ENCODE measurements at places on chromosomes 6 and 20.

DNA sequence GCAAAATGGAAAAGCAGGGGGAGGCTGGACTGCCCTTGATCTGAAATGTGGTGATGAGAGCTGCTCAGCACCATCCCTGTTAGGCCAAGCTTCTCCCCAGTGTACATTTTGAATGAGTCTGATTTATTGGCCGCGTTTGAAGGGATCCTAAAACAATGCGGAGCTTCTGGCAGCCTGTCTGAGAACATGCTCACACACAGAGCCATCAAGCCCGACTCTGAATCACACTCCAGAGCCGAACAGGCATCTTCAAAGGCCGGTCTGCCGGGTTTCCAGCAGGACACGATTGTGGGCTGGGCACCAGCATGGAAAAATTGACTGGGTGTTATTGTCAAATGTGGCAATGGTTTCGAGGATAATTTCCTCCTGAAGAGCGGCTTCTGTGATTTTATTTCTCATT, 235.9 kb downstream of the TFAP2C start:
- DNase-seq = no peak

GRCh38 chr6:21423106-21423854, 170.3 kb upstream of the SOX4 start:
- no peak for DNase-seq

GRCh38 chr6:128337619-128338018, 182.8 kb downstream of the PTPRK start:
- no peak for DNase-seq

DNA sequence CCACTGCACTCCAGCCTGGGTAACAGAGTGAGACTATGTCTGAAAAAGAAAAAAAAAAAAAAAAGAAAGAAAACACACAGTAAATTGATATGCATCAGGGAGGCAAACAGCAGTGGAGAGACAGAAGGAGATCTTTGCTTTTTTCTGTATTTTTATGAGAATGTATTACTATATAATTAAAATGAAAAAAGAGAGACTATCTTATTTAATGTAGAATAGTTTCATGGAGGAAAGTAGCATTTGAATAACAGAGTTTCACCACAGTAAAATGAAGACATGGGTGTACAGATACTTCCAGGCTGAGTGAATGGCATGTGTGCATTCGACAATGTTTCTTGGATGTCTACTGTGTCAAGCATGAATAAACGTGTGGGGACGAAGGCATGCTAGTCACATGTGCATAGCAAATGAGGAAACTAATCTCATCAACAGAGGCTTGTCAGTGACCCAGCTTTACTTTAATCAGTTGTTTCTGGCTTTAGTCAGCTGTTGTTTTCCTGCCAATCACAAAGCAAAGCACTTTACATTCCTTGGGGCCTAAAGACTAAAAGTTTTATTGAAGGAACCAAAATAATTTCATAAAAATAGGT, 55.5 kb upstream of the ARMH2 start:
- DNase-seq = no peak

- no peak for DNase-seq
Observed at GRCh38 chr6:26333476-26334297, 31.3 kb upstream of the BTN3A2 start.

DNA sequence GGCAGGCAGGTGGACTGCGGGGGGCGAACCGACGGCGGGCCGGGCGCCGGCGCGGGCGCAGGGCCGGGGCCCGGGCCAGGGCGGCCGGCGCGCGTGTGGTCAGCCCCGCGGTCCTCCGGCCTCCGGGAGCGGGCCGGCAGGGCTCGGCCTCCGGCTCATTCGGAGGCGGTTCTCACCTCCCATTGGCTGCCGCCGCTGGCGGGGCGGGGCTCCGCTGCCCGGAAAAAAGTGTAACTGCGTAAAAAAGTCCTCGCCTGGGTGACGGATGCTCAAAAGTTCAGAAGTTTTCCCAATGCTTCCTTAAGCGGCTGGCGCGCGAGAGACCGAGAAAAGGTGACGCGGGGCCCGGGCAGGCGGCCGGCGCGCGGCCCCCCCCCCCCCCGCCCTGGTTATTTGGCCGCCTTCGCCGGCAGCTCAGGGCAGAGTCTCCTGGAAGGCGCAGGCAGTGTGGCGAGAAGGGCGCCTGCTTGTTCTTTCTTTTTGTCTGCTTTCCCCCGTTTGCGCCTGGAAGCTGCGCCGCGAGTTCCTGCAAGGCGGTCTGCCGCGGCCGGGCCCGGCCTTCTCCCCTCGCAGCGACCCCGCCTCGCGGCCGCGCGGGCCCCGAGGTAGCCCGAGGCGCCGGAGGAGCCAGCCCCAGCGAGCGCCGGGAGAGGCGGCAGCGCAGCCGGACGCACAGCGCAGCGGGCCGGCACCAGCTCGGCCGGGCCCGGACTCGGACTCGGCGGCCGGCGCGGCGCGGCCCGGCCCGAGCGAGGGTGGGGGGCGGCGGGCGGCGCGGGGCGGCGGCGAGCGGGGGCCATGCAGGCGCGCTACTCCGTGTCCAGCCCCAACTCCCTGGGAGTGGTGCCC, at the start of gene FOXC1:
Gene FOXC1, plus strand, starts transcription at position 268 of the 849 bp plus-strand sequence. Its CDS starts 531 bp downstream, at position 799.
- DNase-seq = no peak

DNA sequence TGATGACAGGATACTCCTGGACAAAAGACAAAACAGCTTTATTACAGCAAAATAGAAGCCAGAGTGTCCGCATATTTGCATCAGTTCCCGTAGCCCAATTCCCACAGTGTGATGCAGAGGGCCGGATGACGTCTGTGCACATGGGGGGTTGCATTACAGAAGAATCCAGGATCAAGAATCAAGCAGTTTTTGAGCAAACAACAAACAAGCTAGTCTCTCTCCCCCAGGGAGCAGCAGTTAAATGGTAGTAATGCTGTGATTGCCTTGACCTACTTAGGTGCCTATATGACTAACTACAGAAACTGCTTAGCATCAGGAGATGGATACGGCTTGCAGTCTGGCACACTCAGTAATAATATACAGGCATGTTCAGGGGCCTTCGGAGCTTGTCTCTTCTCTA, 3.2 kb upstream of the SDHAF4 start:
- DNase-seq = no peak

DNA sequence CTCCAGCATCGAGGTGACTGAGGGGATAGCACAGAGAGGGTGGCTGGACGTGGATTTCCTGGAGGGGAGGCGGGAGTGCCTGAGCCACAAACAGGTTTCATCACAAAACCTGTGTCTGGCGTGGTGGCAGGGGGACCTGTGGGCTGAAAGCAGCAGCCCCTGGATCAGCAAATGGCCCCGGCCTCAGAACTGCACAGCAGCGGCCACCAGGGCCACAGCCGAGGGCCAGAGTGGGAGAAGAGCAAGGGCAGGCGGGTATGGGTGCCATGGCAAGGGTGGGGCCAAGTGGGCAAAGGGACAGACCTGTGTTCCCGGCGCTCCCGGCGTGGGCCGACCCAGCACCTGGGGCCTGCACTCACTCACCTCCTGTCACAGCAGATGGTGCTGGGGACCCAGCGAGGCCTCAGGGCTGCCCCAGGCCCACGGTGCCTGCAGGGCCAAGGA, 19.0 kb downstream of the NTSR1 start:
- DNase-seq = no peak

- no peak for DNase-seq
Observed at GRCh38 chr20:20188647-20189046, 136.3 kb downstream of the CFAP61 start.

DNA sequence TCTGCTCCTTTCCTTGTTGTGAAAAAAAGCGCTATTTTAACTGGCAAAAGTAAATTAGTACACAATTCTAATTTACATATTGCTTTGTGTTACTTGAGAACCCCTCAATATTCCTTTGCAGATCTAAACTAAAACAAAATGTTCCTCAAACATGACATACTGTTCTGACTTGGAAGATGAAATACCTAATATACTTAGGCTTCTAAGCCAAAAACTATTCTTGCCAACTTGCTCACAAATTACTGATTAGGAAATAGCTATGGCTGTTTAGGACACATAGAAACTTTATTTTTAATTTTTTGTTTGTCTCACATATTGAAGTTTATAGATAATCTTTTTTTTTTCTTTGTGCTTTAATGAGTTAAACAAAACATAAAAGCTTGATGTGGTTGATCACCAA, 542.2 kb downstream of the GRIK2 start:
- no peak for DNase-seq

DNA sequence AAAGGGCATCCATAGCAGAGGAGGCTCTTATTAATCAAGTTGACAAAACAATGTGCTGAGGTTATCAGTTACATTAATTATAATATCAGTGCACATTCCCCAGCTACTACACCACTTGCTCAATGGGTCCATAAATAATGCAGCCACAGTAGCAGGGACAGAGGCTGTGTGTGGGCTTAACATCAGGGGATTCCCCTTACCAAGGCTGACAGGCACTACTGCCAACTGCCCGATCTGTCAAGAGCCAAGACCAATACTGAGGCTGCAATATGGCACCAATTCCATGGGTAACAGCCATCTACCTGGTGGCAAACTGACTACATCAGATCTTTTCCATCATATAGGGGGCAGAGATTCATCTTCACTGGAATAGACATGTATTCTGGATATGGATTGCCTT, 22.0 kb downstream of the CD164 start:
- no peak for DNase-seq

- DNase-seq = no peak
Observed at GRCh38 chr6:3592371-3592941, 135.6 kb upstream of the SLC22A23 start.

DNA sequence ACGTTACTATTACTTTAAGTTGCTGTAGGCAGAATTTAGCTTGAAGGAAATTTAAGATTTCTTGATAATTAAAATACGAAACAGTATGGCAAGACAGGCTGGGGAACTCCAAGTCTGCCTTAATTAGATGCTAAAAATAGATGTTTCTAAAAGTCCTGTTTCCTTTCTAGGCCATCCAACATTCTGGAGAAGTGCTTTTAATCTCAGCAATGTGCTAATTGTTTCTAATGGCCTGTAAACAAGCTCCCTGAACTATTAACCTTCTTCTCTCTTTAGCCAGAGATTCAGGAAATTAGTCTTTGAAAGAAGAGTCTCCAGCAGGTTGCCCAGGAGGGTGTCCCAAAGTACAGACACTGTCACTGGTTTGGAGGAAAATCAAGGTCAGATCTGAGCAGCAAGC, 677.3 kb upstream of the AGPAT4 start:
- DNase-seq = no peak

- DNase-seq = no peak
Observed at GRCh38 chr6:132003516-132004178, 52.5 kb upstream of the CCN2 start.

DNA sequence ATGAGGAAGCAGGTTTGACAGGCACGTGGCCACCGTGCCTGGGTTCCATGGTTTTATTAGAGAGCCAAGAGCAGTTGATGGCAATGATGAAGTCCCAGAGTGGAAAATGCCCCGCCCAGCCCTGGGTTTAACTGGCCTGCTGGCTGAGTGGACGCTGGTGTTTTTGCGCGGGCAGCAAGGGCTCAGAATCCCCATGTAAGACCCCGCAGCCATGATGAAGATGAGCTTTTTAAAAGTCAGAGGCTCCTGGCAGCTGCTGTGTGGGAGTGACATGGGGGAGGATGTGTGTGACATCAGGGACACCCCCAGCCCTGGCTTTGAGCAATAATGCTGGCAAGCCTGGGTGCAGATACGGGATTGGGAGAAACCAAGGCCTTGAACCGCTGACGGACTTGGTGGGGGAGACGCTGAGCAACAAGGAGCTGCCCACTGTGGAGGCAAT, 33.0 kb upstream of the SLCO4A1 start:
- DNase-seq = no peak

- DNase-seq = no peak
Observed at GRCh38 chr6:163309491-163310026, 105.0 kb upstream of the QKI start.

DNA sequence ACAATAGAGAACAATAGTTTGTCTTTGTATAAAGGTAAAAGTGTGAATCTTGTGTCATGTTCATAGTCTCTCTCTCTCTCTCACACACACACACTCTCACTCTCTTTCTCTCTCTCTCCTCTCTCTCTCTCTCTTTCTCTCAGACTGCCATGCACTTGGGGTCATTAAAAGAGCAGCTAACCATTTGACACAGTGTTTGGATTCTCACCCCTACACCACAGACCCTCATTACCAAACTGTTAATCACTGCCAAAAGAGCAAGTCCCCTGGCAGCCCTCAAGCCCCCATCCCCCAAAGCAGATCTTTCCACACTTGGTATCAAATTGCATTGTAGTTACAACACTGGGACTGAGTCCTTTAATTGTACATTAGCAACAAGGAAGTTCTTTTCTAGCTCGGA, 305.8 kb upstream of the RSPO3 start:
- no peak for DNase-seq

DNA sequence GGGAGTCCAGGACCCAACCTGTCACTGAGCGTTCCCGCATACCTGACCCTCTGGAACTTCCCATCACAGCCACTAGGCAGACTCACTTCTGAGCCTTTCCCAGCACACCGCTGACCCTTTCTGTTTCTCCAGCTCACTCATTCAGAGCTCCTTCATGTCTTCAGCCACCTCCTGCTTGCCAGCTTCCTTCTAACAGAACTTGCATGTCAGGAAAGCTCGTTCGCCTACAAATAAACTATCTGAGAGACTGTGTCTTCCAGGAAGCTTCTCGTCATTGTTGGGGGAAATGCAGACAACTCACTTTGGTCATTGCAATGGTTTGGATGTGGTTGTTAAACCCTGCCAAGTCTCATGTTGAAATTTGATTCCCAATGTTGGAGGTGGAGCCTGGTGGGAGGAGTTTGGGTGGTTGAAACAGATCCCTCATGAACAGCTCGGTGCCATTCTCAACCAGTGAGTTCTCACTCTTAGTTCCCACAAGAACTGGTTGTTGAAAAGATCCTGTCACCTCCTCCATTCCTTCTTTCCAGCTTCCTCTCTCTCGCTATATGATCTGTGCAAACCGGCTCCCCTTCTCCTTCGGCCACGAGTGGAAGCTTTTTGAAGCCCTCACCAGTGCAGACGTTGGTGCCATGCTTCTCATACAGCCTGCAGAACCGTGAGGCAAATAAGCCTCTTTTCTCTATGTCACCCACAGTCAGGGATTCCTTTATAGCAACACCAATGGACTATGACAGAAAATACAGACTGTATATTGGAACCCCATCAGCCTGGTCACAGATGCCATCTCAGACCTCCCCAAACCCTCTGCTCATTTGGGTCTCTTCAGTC, 1.4 kb upstream of the MUC21 start:
- DNase-seq = no peak

DNA sequence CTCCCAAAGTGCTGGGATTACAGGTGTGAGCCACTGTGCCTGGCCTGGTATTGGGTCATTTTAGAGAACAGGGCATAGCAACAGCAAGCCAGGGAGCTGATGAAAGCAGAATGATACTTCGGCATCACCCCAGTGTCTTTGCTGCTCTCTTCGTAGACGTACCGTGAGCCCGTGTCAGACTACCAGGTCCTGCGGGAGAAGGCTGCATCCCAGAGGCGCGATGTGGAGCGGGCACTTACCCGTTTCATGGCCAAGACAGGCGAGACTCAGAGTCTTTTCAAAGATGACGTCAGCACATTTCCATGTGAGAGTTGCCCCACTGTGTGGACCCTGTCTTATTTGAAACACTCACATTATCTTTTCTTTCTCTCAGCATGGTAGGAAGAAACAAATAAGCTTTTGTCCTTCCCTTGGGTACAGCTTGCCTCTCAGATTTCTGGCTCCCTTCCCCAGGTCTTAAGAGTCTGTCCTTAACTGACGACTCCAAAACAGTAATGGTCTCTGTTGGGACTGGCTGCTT, 15.9 kb downstream of the TAF8 start:
- no peak for DNase-seq

Measured in C1 segment of cervical spinal cord (tissue), 14 donors.